ENCODE measurements at places on chromosomes 2 and 18.

DNA sequence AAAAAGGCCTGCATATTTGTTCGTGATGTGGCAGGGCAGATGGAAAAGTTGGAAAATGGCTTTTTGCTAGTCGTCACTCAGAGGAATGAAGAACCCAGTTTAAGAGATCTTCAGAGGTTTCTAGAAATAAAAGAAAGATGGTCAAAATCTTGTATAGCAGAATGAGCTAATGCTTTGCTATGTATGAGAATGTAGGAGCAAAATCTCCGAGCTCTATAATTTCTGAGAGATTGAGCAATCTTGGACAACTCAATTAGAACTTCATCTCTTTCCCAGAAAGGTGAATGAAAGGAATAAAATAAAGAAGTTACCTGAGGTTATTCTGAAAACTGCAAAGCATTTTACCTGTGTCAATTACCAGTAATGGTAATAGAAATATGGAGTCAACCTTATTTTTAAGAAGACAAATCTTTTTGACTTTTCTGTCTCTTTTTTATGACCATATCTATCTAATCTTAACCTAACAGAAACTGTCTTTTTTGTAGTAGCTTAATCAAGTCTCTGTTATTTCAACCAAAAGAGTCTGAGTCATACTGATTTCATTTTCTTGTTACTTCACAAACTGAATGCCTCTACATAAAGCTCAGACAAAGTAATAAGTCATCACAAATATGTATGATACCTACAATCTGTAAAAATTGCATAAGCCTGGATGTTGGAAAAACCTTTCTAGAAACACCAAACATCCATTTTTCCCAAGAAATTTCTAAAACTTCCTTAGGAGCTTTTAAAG, 32.5 kb downstream of the CCDC68 start:
- peak; percentile 76 for DNase-seq

GRCh38 chr18:74929110-74929509, 279.8 kb downstream of the PTGR3 start:
- no peak for DNase-seq

DNA sequence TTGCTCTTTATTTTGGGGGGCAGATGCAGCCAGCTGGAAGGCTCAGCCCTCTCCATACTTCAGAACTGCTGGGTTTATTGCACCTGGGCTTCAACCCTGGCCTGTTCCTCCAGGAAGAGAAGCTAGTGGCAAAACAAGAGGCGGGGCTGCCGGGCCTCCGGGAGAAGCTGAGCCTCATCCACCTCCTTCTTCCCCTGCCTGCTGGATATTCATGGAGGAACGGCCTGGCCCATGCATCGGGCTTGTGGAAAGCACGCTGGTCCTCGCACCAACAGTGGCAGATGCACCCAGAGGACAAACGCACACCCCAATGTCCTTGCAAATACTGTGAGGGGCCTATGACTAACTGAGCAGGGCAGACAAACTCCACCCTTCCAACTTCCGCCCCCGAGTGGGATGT, 30.6 kb downstream of the FAM178B start:
- no peak for DNase-seq

DNA sequence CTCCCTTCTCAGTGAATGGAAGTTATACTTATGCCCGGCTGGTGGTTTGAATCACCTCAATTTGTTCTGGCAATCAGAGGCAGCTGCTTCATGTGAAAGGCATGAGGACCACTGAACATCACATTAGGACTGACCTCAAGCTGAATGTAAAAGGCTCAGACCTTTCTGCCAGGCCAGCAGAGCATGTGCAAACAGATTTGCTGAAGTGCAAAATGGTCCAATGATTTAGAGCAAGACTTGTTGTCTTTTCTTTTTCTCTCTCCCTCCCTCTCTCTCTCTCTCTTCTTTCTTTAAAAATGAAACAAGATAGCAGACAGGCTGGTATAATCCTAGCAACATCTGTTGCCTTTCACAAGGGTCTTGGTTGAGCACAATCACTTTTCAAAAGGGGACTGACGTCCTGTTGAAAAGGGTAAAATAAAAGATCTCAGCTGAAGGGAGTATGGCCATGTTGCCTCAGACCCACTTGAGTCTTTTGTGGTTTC, 13.3 kb upstream of the CDH7 start:
- no peak for DNase-seq

DNA sequence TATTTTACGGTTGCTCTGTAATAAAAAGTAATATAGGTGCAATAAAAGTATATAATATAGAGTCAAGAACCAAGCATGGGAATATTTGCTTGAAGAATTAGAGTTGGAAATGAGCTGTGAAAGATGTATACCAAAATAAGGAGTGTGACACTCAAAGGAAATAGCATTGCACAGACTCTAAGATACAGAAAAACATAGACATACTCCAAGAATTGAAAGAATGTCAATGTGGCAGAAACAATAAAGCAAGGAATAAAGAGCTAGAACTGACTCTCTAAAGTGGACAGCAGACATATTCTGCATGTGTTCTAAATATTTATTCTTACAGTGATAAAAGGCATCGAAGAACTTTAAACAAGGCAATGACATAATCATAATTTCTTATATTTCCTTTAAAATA, 561.1 kb upstream of the SETBP1 start:
- no peak for DNase-seq

- DNase-seq = no peak
These were observed 164.1 kb downstream of the PAX3 start for GRCh38 chr2:222134654-222135053.

GRCh38 chr2:102264952-102265351, 46.4 kb upstream of the IL1RL1 start:
- DNase-seq = no peak

GRCh38 chr2:217810260-217810659, 192.5 kb downstream of the TNS1 start:
- DNase-seq = no peak

DNA sequence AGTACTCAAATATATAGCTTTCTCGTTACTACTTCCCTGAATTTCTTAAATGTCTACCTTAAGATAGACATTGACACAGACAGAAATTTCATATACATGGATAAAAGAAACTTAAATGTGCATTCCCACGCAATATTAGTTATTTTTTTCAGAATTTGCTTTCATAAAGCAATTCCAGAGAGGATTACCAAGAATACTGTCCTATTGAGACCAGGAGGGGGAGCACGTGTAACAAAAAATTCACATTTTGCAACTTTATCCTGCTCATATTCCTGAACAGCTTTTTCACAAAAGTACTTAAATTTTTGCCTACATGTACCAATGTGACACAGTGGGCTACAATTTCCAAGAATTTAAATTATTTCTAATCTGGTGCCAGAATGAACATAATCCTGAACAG, 30.7 kb upstream of the ERCC3 start:
- peak; percentile 49 for DNase-seq

GRCh38 chr18:13500227-13500865, 226.0 kb downstream of the FAM210A start:
- DNase-seq = peak; percentile 38

DNA sequence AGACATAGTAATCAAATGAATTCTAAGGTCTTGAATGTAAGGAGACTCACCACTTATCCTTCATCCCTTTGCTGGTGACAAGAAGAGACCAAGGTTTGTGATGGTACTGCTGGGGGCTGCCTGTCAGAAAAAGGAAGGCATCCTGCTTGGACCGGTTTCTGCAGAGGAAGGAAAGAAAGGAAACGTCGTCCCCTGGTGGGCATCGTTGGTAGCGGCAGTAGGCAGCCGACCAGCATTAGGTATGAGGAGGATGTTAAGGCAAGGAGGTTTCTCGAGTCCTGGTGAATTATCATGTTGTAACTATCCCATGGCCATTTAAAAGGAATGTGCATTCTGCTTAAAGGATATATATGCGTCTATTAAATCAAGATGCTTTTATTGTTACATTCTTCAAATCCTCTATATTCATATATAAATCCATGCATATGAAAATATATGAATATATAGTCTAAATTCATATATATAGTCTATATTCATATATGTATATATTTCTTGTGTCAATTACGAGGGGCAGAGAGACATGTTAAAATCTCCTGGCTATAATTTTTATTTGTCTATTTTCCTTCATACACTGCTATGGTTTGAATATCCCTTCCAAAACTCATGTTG, 94.4 kb upstream of the TGFA start:
- peak; percentile 79 for DNase-seq

DNA sequence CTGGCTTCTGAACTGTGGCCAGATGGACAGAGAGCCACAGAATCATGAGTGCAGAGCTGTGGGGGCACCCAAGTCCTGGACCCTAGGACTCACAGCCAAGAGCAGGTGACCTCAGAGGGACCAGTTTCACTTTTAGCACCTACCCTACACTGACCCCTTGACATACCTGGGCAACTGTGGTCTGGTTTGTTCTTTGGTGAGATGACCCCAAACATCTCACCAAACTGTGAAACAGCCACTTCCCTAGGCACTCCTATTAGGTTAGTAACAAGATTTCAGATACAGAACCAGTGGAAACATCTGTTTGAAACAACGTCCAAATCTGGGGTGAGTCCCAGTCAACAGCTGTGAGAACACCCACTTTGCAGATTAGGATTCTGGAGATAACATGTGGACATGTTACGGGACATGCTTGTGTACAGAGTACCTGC, 1.9 kb upstream of the ZFP36L2 start:
- DNase-seq = no peak

GRCh38 chr2:46779447-46779941, 136.1 kb downstream of the MCFD2 start:
- DNase-seq = peak; percentile 96

GRCh38 chr2:50729306-50730049, 302.5 kb downstream of the NRXN1 start:
- no peak for DNase-seq

DNA sequence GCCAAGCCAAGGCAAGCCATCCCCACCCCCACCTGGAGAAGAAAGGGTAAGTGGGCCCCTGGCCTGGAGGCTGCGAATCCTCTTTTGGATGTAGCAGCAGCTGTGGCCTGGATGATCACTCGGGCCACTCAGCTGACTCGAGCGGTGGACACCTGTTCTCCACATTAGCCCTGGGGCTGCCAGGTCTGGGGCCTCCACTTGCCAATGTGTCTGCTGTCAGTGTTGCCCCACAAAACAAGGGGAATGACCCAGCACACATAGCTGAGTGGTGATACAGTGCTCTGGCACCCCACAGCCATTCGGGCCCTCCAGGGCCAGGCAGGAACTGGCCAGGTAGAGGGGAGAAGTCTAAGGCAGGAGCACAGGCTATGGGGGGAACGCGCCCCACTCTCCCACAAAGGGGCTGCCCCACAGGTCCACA, 2.6 kb downstream of the STK25 start:
- no peak for DNase-seq

GRCh38 chr2:190843890-190844699, 36.5 kb upstream of the GLS start:
- DNase-seq = peak; percentile 94

DNA sequence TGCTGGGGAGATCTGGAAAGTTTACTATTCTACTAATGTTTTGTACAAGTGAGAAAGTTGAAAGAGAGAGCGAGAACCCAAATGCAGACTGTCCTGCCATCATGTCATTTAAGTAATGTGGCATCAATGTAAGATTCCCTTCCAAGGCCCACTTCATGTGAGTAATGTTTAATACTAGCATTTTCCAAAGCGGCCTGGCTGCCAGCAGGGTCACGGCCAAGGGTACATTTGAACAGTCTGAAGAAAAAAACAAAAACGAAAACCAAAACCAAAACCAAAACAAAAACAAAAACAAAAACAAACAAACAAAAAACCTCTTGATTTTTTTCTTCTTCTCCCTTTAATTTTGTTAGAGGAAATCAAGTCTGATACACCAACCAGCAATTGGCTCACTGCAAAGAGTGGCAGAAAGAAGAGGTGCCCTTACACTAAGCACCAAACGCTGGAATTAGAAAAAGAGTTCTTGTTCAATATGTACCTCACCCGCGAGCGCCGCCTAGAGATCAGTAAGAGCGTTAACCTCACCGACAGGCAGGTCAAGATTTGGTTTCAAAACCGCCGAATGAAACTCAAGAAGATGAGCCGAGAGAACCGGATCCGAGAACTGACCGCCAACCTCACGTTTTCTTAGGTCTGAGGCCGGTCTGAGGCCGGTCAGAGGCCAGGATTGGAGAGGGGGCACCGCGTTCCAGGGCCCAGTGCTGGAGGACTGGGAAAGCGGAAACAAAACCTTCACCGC, 2.2 kb downstream of the HOXD10 start:
- DNase-seq = peak; percentile 22

DNA sequence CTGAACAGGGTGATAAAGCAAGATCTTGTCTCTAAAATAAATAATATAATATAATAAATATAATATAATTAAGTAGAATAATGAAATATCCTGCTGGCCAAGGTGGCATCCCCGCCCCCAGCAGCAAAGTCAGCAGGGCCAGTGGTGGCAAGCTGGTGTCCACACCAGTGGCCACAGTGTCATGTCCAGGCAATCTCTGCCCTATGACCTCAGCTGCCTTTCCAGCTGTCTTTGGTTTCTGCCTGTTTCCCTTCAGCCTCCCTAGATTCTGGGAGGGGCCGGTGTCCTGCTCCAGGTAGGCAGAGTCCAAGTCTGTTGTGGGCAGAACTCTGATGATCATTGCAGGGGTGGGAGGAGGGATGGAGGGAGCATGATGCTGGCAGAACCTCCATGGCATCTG, 16.2 kb upstream of the STEAP3 start:
- no peak for DNase-seq

- peak; percentile 99 for DNase-seq
These were observed 61.3 kb downstream of the ALPK2 start for GRCh38 chr18:58567453-58568196.

DNA sequence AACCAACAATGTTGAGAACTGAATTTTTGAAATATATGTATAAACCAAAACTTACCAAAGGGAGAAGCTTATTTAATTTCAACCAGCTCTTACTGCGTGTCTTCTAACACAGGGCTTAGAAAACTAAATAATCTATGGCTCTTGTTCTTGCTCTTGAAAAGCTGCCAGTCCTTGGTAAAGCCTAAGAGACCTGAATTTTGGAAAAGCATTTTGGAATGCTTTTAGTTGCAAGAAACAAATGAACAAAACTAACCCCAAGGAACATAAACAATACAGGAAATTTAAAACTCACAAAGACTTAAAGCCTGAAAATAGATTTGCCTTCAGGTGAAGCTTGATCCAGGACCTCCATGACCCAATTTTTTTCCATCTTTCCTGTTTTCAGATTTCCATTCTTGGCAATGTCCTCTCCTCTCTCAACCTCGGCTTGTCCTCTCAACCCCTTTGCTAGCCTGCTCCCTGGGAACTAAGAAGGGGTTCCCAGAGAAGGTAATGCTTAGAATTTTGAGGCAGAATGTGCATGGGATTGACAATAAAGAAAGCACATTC, 169.8 kb upstream of the NCK2 start:
- no peak for DNase-seq

DNA sequence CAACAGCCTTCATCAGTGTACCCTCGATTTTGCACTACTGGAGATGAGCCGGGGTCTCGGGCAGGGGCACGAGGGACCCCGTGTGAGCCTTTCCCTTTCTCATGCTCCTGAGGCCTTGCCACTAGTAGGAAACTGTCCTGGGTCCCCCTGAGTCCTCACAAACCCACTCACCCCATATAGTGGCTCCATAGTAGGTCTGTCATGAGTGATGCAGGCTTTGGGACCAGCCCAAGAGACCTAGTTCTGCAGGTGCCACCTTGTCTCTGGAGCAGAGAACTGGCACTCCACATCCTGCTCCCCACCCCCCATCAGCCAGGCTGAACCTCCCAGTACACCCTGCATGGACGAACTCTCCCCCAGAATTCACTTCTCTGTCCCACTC, 187.1 kb downstream of the SMAD7 start:
- DNase-seq = no peak
